ENCODE measurements at places on chromosomes 4 and X.

GRCh38 chrX:134782796-134783195 is 124.5 kb upstream of the PLAC1 start:
- DNase-seq = peak; percentile 44

DNA sequence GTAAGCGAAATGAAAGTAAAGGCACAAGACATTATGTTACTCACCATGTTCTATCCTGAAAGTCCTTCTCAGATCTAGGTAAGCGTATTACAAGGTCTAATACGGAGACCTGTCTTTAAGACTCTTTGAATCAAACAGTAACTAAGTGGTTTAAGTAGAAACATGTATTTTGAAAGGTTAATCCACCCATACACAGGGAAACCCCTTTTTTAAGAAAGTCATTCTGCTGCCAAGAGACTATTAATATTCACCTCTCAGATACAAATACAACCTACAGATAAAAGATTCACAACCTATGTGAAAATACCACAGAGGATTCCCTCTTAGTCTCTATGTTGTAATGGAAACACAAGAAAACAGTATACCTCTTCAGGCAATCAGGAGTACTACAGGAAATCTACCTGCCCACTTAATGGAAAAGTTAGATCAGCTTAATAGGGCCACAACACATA is 63.2 kb upstream of the TNIP3 start:
- no peak for DNase-seq

DNA sequence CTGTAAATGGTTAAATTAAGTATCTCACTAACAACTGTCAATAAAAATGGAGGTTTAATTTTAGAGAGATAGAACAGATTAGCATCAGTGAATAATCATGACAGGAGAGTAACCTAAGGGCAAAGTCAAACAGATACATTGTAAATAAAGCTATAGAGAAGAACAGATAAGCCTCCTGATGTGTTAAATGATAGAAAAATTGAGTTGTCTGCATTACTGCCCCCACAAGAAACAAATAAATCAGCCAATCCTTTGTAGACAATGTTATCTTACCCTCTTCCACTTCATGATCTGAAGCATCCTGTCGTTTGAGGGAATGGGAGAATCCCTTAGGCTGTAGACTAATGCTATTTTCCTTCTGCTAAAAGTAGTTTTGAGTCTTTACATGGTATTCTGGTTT is 147.8 kb downstream of the PCDH18 start:
- no peak for DNase-seq

GRCh38 chr4:47538825-47539154 is 53.7 kb downstream of the ATP10D start:
- DNase-seq = no peak

- no peak for DNase-seq
These were observed 486 bp downstream of the ABLIM2 start for GRCh38 chr4:8157944-8158709.

DNA sequence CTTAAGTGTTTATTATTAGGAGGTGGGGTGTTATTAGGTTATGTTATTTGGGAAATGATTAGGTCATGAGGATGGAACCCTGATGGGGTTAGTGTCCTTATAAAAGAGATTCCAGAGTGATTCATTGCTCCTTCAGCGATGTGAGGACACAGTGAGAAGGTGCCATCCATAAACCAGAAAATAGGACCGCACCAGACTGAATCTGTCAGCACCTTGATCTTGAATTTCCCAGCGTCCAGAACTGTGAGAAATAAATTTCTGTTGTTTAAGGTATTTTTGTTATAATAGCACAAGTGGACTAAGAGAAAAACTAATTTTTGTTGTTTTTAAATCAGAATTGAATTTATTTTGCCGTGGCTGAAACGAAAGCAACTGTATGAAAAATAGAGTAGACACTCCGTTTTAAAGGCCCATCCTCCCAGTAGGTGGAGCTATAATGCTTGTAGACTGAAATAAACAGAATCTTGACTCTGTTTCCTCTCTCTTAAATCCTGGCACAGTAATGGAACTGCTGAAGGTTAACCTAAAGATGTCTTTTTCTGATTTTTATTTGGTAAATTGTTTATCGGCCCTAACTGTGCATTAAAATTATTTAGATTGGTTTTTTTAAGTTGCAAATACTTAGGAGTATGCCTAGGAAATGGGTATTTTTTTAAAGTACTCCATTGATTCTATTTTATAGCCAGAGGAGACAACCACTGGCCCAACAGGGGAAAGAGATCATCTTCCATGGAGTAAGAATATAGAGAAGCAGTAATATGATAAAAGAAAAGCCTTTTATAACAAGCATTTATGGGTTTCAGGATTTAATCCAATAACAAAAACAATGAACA is 133.2 kb upstream of the ADAMTS3 start:
- peak; percentile 66 for DNase-seq

GRCh38 chr4:95528388-95528948 is 20.3 kb downstream of the UNC5C start:
- DNase-seq = no peak

- no peak for DNase-seq
These were observed 69.4 kb downstream of the CCKAR start for GRCh38 chr4:26420913-26421312.

GRCh38 chr4:157978680-157979361 is 194.0 kb downstream of the GASK1B start:
- DNase-seq = peak; percentile 69

GRCh38 chrX:63744850-63745394 is 40.1 kb downstream of the ARHGEF9 start:
- DNase-seq = no peak

DNA sequence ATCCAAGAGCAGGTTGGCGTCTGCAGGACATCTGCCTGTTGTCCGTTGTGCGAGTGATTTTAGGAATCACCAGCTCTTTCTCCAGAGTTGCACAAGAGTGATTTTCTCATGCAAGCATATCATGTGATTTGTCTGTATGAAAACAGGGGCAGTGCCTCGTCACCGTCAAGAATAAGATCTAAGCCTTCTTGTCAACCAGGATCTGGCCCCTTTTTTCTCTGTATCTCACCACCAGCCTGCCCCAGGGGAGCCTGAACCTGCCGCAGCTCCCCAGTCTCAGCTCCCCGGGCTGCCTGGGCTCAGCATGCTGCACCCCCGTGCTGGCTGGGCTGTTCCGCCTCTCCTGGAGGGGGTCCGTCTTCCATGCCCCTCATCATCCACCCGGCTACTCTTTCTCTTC is 90.5 kb downstream of the STOX2 start:
- no peak for DNase-seq

DNA sequence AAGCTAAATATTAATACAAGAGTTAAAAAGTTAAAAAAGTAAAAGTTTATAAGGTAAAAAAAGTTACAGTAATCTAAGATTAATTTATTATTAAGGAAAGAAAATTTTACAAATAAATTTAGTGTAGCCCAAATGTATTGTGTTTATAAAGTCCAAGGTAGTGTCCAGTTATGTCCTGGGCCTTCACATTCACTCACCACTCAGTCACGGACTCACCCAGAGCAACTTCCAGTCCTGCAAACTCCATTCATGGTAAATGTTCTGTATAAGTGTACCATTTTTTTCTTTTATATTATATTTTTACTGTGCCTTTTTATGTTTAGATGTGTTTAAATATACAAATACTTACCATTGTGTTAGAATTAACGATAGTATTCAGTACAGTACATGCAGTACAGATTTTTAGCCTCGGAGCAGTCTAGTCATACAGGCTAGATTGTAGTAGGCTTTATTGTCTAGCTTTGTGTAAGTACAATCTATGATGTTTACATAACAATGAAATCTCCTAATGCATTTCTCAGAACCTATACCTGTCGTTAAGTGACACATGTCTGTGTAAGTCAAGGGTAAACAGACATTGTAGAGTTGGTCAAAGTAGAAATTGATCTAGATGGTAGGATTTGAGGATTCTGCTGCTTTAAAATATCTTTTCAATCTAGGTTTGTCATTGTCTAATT is 197.7 kb downstream of the GC start:
- no peak for DNase-seq

DNA sequence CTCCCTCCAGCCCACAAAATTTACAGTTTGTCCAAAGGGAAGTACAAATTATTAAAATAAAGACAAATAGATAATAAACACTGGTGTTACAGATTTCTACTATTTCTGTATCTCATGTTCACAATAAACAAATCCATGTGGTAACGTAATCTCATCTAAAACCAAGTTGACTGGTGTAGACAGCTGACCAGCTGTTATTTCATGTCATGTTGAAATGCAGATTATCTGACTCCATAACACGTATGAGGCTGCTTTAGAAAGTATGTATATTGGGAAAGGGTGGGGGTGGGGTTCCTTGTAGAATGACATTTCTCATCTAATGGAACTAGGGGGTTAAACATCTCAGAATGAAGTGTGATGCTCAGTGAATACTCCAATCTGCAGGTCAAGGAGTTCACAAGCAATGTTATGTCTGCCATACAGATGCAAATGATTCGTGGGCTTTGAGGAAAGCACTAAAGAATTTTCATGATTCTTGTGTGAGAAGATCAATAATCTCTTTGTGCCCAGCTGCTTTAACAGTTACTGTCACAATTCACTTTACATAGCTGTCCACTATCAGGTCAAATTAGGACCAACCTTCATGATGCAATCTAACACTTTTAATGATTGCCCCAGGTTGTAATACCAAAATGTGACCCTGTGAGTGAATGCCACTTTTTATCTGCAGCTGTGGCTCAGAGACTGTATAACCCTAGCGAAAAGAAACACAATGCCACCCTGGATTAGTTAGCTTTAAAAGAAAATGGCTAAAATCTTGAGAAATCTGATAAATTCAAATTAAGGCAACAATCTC is 114.0 kb downstream of the ENOX2 start:
- DNase-seq = no peak

DNA sequence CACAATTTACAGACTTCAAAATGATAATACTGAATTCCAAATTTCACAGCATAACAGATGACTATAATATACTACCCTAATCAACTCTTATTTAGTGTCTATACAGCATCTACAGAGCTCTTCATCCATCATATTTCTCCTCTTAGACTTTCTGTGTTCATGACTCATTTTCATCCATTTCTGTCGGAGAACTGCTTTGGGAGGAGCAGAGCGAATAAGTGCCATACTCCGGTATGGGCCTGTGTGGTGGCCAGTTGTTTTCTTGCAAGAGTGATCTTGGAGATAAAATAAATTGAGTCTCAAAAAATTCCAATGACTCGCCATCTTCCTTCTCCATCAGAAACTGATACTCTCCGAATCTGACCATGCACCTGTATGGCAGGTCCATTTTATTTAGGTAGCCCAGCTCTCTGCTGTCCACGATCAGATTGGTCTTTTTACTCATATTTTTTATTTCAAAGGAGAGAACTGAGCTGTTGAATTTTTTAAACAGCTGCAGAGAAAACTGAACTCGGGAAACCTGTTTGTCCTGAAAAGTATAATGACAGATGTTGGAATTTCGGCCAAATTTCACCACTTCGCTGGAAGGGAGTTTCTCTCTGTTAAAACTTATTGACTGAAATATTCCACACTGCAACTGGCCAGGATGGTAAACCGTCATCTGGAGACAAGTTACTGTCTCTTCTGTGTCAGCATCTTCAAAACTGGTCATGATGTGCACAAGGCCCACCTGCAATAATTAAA is 7.8 kb downstream of the TIFA start:
- DNase-seq = no peak

- peak; percentile 99 for DNase-seq
These were observed at the start of gene SLC7A11 for GRCh38 chr4:138242076-138242833. Gene SLC7A11, minus strand, starts transcription at chr4:138242349. Its CDS starts 280 bp downstream, at chr4:138242069.

DNA sequence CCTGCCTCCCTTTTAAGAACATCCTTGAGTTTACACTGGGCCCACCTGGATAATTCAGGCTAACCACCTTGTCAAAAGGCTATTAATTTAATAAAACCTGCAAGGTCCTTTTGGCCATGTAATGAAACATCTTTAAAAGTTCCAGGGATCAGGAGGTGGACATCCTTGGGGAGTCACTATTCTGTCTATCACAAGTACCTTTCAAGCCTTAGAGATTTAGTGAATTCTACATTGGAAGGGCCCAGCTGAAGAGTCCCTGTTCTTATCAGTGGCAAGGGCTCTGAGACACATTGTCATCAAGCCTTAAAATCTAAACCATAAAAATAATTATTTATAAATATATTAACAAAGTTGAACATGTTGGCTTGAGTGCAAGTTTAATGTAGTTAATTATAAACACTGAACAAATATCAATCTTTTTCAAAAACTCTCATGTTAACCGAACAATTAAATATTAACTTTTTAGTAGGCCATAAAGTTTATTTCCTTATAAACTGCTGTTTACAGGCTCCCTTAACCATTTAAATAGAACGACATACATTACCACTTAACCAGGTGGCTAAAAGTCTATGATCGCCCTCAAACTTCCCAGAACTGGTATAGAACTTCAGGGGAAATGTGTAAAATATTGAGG is 104.4 kb upstream of the CBR4 start:
- DNase-seq = peak; percentile 45

DNA sequence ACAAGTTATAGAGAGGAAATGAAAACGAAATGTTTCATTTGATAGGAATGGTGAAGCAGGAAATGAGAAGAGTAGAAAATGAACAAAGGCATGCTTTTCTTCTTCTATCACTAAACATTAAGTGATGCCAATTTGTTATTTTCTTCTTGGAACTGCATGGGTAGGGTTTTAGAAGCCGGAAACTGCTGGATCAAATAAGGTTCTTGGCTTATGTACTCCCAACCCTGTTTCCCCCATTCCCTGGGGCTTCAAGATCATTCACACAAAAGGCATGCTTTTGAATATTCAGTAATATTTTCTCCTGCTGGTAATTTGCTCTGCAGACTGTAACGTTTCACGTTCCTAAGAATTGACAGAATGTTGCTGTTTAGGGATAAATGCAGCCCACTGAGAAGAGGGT is 224.1 kb downstream of the NLGN4X start:
- no peak for DNase-seq

- DNase-seq = peak; percentile 18
These were observed 9.0 kb upstream of the KLHL2 start for GRCh38 chr4:165198329-165198728.

- no peak for DNase-seq
These were observed 262.3 kb downstream of the KCTD8 start for GRCh38 chr4:44186096-44186849.

DNA sequence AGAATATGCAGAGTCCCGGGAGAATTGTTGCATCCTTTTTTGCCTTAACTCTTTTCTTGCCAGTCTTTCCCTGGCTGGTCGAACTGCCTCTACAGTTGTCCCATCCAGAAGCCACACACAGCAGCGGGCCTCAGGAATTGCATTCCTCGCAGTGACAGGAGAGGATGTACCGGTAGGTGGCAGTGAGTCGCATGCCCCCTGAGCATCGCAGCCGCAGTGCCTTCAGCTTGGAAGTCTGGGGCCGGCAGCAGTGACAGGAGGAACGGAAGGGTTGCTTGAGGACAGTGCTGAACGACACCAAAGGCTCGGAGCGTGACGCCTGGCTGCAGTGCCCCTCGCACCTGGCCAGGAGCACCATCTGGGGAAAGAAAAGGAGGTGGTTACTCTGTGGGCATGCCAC is 23.5 kb downstream of the NDP start:
- DNase-seq = peak; percentile 47

GRCh38 chrX:71996826-71997225 is 86.2 kb downstream of the NHSL2 start:
- DNase-seq = no peak
